Activated CD8-positive, alpha-beta memory T cell treated with anti-CD3 and anti-CD28 coated beads, Interleukin-2, amount 50 U/mL, for 48 hours (primary cell): ENCODE measurements at places on chromosomes 5 and 9.

DNA sequence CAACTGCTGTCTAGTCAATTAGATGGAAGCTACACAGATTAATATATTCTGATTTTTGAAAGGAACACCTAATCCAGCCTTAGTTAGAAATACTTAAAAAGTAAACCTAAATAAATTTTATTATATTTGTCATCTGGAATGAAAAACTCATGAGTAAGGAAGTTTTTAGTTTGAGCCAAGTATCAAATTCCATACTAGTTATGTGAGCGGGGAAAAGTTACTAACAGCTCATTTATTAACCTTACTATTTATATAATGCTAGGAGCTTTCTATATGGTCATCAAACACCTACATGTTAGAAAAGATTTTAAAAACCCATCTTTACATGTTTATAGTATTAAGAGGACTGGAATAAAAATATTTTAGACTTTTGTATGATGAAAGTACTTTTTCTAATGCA, 41.6 kb upstream of the POU5F2 start:
- DNase-seq, result no peak

DNA sequence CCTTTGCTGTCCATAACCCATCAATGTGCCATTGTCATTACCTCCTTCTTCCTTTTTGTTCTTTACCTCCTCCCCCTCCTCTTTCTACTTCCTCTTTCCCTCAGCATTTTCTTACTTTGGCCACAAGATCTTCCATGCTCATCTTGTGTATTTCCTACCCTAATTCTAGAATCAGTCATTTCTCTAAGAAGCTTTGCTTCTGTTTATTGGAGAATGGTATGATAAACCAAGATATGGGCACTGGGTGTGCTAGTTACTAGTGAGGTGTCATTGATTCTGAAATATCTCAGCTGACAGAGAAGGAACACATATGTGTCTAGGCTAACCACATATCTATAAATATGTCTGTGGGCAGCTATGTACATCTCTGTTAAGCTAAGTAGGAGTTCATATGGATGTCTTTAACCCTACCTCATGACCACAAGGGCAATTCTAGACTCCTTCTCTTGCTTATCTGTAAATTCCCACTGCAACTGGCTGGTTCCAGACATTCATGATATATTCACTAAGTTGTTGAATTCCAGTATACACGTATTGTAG, 2051.3 kb upstream of the CDH9 start:
- DNase-seq, result no peak

GRCh38 chr5:64110222-64110621, 55.4 kb upstream of the RNF180 start:
- no peak for DNase-seq

- no peak for DNase-seq
These were observed 281.6 kb downstream of the ZSWIM6 start for GRCh38 chr5:61613679-61614078.

DNA sequence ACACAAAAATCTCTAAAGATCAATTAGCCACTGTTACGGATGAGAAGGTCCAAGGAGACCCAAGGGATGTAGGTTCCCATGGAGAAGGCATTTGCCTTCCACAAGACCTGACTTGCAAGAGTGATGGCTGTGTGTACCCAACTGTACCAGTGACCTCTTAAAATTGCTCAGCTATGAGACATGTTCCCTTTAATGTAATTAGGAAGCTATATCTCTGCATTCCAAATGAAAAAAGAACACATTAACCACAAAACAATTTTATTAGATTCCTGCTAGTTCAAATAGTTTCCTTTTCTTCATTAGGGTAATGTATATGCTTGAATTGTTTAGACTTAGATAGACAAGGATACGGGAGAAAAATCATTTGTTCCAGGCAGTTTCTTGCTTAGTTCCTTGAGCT, 3.3 kb downstream of the OR2Y1 start:
- DNase-seq, result no peak

GRCh38 chr9:133545494-133546286, 11.2 kb downstream of the ADAMTSL2 start:
- no peak for DNase-seq

- DNase-seq, result no peak
These were observed 19.7 kb downstream of the FNBP1 start for GRCh38 chr9:130023144-130023787.

GRCh38 chr9:15277400-15278090, 29.5 kb downstream of the TTC39B start:
- DNase-seq, result no peak
